ENCODE measurements at places on chromosomes 7 and 10. TPM values are rescaled to one million over a fixed set of nuclear protein-coding genes. Genes with fewer than 3 reads are reported as not detected.
A peak's percentile ranks its signal among the peaks of the same experiment; 100 is the strongest.

Gene CACNB2
- total RNA-seq: 2.2 TPM

Gene KIAA1549
- total RNA-seq: 34.8 TPM

Gene HOXA1
- total RNA-seq: 3.5 TPM

Gene PLEKHS1
- not detected for total RNA-seq

Gene NXPH1
- total RNA-seq: 1.0 TPM

Gene SPAM1
- not detected for total RNA-seq

Gene PLAC9
- 27.5 TPM for total RNA-seq

DNA sequence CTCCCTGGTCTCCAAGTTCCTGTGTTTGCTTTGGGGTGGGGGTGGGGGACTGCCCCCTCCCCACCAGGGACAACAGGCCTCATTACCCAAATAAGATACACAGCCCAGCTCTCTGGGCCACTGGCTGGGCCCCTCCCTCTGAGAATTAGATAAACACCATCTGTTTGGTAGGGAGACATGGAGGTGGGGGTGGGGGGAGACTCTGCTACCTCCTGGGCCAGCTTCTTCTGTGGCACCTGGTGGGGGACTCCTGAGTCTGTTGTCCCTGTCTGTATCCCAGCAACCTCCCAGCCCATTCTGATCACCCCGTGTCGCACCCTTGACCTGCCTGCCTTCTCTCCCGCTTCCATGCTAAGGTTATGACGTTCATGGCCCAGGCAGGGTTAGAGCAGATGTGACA, 5.8 kb downstream of the MLXIPL start:
- no peaks in the 10 kb centered on the region for H3K36me3 ChIP-seq
- H3K4me3 ChIP-seq: no peak overlapping the region
- H3K4me1 ChIP-seq: no peaks in the 10 kb centered on the region
- peaks cover 42% of the 10 kb centered on the region for H3K27me3 ChIP-seq
- H3K27ac ChIP-seq: no peak overlapping the region

GRCh38 chr10:91635401-91636400, 2.8 kb upstream of the PPP1R3C start:
- H3K27ac ChIP-seq: no peak overlapping the region
- H3K4me3 ChIP-seq: peak overlapping the region; percentile 77
- peak; percentile 63 for DNase-seq
- H3K36me3 ChIP-seq: peaks cover 3% of the 10 kb centered on the region
- H3K4me1 ChIP-seq: peaks cover 20% of the 10 kb centered on the region

DNA sequence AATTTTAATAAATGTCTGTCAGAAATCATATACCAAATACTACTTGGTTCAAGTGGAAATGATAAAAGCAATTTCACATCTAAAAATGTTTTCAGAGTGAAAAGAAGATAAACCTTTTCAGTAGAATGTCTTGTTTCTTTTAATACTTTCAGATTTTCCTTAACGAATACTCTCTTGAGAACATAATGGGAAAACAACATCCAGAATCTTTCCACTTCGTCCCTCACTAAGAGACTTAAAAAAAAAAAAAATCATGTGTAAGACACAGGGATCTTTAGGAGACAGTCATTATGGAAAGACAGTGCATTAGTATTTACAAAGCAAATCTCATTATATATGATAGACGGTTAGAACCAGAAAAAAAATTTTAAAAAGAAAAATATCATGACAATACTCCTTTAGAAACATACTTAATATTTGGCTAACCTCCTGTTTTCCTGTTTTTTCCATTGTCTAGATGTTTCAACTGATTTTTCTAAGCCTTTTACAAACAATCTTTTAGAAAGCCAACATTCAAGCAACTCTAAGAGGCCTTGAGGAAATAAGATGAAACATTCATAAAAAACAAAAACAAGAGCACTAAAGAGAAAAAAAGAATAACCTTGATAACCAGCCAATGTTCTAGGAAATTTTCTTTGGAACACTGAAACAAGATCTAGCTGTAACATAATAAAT, 339.9 kb upstream of the LRRN3 start:
- no peak overlapping the region for H3K27ac ChIP-seq
- DNase-seq: no peak
- H3K27me3 ChIP-seq: no peaks in the 10 kb centered on the region

DNA sequence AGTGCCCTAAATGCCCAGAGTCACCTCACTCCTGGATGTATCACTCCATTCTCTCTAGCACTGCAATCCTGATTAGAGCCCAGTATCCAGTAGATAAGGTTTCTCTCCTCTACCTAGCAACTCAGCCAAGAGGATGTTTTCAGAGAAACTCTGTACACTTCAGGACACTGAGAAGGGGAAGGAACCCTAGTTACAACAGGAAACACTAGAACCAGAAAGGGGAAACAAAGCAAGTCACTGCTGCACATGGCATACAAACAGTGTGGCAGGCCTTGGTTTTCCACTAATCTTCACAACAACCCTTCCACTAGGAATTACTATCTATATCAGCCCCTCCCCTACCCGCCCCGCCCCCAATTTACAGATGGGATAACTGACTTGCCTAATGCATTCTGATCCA, 1.6 kb downstream of the FAM204A start:
- DNase-seq: no peak
- peaks cover 27% of the 10 kb centered on the region for H3K4me1 ChIP-seq
- no peak overlapping the region for H3K27ac ChIP-seq
- peak overlapping the region; percentile 90 for H3K4me3 ChIP-seq
- no peaks in the 10 kb centered on the region for H3K36me3 ChIP-seq

Measured in neural crest cell (in vitro differentiated cells).